ENCODE measurements at places on chromosomes 6 and 20.

DNA sequence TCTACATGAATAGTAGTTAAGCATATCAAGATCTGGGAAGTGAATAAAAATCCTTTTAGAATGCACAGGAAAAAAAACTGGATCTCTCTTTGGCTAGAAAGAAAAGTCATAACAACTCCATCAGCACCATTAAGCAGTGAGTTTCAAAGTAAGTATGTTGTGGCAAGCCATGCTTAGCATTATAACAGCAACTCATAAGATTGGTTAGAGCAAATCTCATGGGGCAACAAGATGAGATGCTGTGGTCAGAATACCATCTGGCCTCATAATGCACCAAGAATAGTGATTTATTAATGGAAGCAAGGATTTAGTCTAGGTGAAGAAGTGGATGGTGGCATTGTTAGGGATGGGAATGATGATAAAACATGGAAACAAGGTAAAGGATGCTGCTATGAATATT, 159.4 kb downstream of the PHF3 start:
- DNase-seq: no peak

DNA sequence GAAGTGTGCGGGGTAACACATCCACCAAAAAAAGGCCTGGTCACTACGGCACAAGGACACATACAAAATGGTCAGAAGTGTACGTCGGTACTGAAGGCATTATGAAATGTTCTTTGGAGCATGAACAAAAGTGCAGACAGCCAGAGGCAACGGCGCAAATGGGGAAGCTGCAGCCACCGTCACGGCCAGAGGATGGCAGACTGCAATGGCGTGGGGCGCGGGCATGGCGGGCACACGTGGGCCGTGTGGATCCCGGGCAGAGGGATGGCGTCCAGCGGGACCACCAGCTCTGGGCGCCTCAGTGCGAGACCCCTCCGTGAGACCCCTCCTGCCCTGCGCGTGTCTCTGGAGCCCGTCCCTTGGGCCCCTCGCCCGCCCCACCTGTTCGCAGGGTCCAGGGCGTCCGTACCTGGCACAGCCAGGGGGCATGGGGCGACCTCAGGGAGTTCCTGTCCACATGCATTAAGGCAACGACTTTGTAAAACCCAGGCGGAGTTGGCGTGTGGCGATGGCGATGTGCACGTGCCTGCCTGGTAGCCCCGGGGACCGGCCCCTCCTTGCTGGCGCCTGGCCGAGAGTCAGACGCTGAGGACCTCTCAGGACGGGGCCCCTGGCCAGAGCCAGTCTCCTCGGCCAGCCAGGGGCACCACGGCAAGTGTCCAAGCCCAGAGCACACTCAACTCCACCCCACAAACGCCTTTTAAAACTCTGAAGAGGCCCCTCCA, 39.5 kb upstream of the CHRNA4 start:
- no peak for DNase-seq

DNA sequence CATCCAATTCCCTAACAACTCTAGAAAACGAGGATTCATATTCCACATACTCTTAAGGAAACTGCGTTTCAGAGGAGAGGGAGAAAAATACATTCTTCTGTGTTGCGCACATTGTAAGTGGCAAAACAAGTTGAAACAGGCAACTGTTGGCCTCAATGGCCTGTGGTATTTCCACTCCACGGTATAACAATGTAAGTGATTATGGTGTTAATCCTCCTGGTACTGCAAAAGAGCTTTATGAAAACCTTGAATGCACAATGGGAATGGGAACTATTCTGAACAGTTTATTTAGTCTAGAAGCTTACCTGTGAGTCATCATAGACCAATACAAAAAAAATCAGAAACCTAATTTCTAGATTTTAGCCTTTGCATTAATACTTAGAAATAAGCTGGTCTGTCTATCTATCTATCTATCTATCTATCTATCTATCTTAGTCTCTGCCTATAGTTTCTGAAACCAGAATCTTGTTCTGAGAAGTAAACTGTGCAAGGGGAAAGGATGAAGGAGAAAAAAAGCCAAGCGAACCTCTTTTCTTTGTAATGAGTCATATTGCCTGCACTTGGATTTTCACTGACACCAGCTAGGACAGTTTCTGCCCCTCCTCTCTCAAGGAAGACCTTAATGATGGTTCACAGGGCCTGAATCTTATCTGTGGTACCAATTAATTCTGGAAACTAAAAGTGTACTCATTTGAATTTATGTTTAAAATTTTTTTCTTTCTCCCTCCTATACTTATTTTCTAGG, 101.5 kb downstream of the RNF144B start:
- DNase-seq: no peak

- no peak for DNase-seq
Measured at GRCh38 chr20:51434580-51435247, 107.8 kb downstream of the NFATC2 start.

DNA sequence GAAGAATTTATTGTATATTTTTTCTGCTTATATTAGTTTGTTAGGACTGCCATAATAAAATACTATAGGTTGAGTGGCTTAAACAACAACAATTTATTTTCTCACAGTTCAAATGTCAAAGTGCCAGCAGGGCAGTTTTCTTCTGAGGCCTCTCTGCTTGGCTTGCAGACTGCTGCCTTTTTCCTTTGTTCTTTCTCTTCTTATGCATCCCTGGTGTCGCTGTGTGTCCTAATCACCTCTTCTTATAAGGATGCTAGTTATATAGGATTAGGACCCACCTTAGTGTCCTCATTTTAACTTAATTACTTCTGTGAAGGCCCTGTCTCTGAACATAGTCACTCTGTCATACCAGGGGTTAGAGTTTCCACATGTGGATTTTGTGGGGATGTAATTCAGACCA, 354.4 kb downstream of the NKAIN2 start:
- DNase-seq: no peak

- DNase-seq: no peak
Measured at GRCh38 chr6:166333172-166333995, 9.0 kb downstream of the SFT2D1 start.

DNA sequence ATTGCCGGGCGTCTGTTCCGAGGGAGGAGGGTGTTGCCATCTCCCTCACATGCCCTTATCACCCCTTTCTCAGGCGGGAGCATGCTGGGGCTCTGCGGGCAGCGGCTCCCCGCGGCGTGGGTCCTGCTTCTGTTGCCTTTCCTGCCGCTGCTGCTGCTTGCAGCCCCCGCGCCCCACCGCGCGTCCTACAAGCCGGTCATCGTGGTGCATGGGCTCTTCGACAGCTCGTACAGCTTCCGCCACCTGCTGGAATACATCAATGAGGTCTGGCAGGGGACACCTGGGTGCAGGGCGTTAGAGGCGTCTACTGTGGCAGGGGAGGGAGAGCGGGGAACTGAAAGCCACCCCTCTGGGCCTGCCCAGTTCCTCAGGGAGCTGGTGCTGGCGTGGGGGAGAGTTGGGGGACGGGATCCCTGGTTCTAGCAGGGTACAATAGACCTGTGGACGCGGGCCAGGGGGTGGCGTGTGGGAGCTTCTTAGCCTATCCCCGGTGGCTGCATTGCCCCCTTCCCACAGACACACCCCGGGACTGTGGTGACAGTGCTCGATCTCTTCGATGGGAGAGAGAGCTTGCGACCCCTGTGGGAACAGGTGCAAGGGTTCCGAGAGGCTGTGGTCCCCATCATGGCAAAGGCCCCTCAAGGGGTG, 697 bp downstream of the PPT2 start:
- DNase-seq: peak; percentile 41

DNA sequence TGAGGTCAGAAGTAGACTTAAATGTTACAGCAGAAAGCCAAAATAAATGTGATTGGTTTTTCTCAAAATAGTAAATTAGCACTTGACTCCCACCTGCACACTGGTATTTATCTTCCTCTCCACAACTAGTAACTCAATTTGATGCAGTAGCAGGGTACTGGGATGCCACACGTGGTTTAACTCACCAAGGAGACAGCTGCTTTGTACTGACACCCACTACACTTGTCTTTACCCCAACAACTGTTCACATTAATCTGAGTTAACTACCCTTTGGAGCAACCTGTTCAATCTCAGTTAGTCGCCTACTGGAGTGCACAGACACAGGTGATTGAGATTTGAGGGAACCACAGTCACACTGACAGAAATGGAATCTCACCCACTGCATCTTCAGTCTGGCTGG, 242.1 kb downstream of the PRKN start:
- no peak for DNase-seq

DNA sequence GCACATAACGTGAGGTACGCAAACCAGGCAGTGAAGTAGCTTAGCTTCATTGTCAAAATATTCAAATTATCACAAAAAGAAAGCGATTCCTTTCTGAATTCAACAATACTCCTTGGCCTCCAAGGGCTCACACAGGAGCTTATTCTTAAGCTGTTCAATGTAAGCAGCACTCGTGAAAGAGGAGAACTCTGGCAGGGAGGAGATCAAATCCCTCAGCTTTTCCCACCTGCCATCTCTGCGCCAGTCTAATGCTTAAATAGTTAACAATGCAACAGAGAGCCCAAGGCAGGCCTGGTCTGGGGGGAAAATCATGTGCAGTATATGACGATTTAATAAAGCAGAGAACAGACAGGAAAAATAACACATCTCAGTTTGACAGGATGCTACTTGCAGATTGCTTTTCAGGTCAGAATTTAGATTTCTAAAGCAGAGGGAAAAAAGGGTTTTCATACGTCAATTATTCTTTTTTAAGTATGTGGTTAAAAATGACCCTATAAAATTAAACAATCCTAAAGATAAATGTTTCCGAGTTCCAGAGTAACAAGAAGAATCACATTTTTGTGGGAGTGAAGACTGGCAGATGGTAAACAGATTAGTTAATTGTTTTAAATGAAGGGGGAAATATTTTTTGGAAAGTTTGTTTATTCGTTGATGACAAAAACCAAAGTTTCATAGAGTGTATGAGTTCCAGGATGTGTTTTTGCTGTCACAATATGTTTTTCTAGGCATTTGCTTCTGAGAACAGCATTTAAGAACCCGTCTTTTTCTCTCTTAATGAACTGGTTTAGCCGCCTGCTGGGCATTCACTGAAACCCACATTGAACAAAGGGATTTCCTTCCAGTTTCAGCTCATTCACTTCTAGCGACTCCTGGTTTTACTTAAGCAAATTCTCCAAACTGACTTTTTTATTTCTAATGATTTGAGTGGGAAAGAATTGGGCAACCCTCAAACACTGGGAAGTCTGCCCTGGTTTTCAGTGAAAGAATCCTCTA, 45.9 kb downstream of the PLAGL1 start:
- no peak for DNase-seq

DNA sequence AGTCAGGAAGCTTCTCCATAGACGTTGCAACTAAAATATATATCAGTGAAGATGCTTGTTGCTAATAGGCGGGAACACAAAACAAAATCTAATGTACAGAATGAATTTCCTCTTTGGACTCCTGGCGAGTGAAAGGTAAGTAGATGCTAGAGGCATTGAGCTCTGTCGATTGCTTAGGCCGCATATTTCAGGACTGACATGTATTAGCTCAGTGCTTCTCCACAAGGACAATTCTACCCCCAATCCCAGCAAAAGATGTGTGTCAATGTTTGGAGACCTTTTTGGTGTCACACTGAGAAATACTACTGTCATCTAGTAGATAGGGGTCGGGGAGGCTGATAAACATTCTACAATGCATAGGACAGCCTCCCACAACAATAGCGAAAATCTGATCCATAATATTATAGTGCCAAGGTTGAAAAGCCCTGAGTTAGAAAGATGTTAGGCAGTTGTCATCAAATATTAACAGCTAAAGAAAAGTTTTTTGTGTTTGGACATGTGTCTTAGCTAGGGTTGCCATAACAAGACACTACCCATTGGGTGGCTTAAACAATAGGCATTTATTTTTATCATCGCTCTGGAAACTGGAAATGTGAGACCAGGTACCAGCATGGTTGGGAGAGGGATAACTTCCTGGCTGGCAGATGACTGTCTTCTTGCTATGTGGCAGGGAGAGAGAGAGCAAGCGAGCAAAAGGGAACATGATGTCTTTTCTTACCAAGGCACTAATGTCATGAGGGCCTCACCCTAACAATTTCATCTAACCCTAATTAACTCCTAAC, 48.0 kb upstream of the BCAS1 start:
- DNase-seq: no peak

GRCh38 chr6:100084316-100084990, 90.4 kb upstream of the MCHR2 start:
- no peak for DNase-seq

- no peak for DNase-seq
Measured at GRCh38 chr20:5927749-5928462, 22.4 kb downstream of the TRMT6 start.

DNA sequence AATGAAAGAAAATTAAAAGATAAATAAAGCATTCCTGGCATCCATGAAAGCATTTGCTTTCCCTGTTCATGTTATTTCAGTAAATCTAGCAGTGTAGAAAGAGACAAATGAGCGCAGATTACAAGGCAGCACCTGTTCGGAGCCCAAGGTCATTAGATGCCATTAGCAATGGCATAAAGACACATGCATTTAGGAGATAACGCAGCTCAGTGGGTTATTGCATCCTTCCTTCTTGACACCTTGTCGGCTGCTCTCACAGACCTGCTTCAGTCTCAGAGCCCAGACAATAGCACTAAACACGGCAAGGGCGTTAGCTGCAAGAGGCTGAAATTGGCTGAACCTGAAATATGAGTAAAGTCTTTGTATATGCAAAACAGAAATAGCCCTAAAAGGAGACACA, 140.3 kb downstream of the ATXN1 start:
- DNase-seq: no peak

DNA sequence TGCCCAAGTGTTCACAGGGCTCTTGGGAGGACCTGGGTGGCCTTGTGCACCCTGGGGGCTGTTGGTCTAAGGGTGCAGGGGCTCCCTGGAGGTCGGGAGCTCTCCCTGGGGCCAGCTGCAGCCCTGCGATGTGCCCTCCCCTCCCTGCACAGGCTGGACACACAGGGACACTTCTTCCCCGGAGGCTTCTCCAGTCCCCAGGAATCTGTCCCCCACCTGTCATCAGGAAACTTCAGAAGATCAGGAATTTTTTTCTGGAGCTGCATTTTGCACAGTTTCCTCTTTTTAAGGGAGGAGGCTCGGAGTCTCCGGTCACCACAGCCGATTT, 66.9 kb upstream of the BHLHE23 start:
- no peak for DNase-seq

DNA sequence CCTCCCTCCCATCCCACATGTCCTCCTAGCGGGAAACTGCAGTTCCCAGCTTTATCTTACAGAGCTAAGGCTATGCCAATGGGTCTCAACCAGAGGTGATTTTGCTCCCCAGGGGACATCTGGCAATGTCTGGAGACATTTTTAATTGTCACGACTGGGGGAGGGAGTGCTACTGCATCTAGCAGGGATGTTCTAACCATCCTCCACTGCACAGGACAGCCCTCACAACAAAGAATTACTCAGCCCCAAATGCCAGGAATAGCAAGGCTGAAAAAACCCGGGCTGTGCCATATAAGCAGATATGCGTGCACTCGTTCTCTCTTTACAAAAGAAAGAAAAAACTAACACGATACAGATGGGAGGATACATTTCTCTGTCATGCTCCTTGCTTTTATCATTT, 8.5 kb downstream of the MRPS18A start:
- no peak for DNase-seq

GRCh38 chr20:58088625-58089024, 139.8 kb downstream of the ANKRD60 start:
- no peak for DNase-seq

All from neural crest cell (in vitro differentiated cells).